ENCODE measurements at places on chromosomes 6 and 20. TPM values are rescaled to one million over a fixed set of nuclear protein-coding genes. Genes with fewer than 3 reads are reported as not detected.

COL9A1 gene
- polyA plus RNA-seq, result 33.0 TPM

SLC16A10 gene
- 34.1 TPM for polyA plus RNA-seq

CUL7 gene
- 49.7 TPM for polyA plus RNA-seq

COL21A1 gene
- polyA plus RNA-seq, result 124 TPM

C6orf132 gene
- polyA plus RNA-seq, result 4.4 TPM

ZNF335 gene
- polyA plus RNA-seq, result 14.4 TPM

PCK1 gene
- polyA plus RNA-seq, result 17.2 TPM

POPDC3 gene
- polyA plus RNA-seq, result 0.27 TPM

LY6G6C gene
- polyA plus RNA-seq, result 1.1 TPM

DNA sequence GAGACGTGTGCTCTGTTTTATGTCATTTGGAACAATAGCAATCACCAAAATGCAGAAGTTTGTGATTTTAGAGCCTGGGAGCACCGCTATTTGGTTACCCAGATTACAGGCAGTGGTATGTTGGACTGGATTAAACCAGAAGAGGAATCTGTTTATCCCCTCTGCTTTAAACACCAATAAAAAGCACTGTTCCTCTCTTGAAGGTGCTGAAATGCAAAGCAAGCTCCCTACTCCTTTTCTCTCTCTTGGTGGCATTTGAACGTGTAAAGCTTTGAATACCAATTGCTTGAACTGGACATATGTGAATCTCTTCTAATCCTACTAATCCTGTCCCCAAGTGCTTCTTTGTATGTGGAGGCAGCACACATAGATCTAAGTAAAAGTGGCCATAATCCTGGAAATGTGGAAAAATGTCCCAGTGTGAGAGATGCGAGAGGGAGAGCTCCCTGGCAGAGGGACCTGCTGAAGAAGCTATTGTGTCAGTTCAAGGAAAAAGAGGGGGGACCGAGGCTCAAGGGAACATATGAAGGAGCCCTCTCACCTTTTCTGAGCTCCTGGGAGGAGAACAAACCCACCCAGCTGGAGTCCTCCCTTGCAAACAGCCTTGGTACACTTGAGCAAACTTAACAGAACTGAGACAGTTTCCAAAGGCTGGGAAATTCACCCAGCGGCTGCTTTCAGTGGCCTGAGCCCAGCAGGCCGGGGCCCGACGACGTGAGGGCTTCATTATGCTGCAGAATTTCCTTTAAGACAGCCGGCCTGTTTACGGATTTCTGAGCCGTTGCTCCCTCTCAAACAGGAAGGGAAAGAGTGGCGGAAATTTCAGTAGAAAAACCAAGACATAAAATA is 18.8 kb upstream of the OLIG3 start:
- no peak for DNase-seq

DNA sequence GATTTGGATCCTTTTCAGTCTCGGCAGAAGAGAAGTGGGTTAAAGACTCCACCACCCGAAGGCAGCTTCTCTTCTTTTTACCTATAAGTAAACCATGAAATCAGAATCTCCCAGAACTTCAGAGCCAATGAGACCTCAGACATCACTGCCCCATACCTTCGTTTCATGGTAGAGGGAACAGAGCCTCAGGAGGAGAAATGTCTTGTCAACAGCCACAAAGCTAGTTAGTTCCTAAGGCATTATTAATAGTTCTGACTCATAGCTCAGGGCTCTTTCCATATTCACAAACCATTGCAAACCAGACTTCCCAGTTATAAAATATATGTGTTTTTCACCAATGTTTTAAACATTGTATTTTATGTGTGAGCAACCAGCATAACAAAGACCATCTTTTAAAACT is 118.7 kb upstream of the RIPOR2 start:
- no peak for DNase-seq

DNA sequence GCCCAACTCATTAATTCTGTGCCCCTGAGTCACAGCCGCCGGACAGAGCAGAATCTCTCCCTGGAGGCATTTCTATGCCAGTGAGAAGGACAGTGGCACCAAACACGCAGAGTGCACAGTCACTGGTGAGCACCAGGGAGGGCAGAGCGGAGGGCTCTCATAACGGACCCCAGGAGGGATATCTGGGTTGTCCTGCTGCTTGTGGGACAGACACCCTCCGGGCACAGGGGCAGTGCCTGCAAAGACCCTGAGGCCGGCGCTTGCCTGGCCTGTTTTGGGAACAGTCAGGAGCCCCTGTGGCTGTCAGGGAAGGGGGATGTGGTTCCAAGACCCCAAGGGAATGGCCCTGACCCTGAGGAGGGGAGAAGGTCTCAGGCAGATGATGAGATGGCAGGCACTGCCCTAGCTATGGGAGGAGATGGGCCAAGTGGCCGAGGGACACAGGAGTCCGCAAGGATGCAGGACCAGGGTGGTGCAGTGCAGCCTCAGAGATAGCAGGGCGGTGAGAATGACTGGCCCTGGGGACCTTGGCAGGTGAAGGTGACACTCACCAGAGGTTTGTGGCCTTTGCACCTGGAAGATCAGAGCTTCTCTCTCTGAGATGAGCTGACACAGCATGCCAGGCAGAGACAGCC is 270.8 kb downstream of the SMOC2 start:
- no peak for DNase-seq

GRCh38 chr6:126618639-126619343 is 278.9 kb downstream of the CENPW start:
- DNase-seq, result no peak

DNA sequence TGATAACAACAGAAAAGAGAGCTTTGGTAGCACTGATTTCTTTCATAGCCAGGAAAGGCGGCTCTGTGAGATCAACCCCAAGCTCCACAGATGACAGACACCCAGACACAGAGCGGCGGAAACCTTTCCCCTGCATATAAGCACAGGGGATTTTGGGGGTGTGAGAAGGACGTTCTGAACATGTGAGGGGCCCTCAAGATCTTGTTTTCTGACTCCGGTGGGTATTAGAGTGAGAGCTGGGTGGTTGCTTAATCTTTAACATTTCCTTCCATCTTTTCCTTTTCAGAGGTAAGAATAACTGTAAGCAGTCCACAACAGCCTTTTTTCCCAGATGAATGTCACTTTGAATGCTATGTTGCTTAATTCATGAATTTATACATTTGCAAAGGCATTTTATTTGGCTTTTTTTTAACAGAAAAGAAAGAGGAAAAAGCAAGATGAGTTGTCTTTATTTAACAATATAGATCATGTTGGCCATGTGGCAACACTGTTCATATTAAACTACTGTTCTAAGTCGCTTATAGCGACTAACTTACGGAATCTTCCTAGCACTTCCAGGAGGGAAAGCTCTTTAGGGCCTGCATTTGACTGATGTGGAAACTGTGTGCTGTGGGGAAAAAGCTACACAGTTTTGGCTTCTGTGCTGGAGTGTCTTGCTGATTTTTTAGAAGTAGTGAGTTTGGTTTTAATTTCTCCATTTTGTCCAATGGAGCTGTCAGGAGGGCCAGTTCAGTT is 80.5 kb upstream of the NAA20 start:
- no peak for DNase-seq

DNA sequence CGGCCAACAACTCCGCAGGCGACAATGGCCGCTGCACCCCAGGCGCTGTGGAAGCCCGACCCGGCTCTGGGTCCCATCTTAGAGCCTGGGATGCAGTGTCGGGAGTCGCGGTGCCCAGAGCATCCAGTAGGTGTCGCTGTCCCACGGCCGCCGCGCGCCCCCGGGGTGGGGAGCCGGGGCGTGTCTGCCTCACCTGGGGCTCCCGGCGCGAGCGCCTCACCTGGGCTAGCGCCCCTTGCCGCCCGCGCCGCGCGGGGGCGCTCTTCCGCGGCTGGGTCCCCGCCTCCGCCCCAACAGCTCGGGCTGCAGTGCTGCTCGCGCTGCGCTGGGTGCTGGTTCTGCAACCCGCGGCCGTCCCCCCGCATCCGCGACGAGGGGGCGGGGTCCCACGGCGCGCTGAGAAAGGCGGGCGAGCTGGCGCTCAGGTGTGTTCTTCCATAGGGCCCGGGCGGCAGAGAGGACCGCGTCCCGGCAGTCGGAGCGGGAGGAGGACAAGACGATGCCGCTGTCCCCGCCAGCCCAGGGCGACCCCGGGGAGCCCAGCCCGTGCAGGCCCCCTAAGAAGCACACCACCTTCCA is at the start of gene CRYBG1:
TSS of gene CRYBG1 (plus strand) at position 308 of the 579 bp plus-strand sequence. CDS start at position 500, 192 bp downstream.
- peak; percentile 63 for DNase-seq

GRCh38 chr6:108851756-108852155 is 3.5 kb downstream of the ARMC2 start:
- no peak for DNase-seq

DNA sequence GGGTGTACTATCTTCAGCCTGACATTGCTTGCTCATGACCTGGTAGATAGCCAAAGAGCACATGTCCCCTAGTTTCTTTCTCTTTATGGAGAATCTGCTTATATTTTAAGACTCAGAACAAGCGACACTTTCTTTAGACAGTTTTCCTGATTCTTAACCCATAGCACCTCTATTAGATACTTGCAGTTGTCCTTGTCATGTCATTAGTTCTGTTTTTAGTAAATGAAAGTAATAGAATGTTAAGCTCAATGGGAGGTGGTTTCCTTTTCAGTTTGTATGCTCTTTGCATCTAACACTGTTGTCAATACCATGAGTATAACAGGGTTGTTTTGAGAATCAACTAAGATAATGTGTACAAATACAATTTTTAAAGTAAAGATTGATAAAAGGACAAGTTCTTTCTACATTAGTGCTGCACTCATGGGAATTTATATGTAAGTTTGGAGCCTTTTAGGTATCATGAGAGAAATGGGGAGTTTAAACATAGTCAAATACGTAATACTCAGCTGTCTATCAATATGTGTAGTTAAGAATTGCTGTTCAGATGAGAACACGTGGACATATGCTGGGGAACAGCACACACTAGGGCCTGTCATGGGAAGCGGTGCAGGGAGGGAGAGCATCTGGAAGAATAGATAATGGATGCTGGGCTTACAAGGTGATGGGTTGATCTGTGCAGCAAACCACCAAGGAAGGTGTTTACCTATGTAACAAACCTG is 124.3 kb downstream of the GRM1 start:
- no peak for DNase-seq

- no peak for DNase-seq
These were observed 642 bp downstream of the NKX2-2 start for GRCh38 chr20:21513181-21513663.

DNA sequence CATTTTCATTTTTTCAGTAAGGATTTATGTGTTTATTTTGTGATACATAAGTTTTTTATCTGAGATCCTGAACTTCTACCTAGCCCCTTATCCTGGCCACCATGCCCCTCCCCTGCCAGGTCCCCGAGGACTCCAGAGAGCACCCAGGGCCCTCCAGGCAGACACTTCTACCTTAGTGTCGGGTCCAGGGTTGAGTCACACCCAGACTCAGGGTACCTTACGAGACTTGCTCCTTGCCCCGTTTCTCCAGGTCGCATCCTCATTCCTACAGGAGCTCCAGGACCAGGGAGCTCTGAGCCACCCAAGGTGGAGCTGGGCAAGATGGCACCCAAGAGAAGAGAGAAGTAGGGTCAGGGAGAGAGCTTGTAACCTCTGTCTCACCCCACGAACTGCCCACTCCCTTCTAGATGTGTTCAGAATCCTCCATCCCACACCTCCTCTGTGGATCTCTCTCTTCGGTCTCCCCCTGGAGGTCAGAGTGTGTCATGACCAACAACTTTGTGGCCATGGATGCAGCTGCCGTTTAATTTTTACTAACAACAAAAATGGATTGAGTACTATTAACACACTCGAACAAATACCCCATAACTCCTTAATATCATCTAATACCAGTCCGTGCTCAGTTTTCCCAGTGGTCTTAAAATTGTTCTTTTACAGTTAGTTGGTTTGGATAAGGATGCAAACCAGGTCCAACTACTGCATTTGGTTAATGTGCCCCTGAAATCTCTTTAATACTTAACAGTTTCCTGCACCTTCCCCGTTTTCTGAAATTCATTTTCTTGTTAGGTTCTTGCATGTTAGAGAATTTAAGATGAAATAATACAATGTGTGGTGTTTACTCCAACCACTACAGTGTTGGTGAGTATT is 130.6 kb upstream of the INSM1 start:
- peak; percentile 27 for DNase-seq

GRCh38 chr6:44530209-44530909 is 142.9 kb downstream of the CDC5L start:
- no peak for DNase-seq

DNA sequence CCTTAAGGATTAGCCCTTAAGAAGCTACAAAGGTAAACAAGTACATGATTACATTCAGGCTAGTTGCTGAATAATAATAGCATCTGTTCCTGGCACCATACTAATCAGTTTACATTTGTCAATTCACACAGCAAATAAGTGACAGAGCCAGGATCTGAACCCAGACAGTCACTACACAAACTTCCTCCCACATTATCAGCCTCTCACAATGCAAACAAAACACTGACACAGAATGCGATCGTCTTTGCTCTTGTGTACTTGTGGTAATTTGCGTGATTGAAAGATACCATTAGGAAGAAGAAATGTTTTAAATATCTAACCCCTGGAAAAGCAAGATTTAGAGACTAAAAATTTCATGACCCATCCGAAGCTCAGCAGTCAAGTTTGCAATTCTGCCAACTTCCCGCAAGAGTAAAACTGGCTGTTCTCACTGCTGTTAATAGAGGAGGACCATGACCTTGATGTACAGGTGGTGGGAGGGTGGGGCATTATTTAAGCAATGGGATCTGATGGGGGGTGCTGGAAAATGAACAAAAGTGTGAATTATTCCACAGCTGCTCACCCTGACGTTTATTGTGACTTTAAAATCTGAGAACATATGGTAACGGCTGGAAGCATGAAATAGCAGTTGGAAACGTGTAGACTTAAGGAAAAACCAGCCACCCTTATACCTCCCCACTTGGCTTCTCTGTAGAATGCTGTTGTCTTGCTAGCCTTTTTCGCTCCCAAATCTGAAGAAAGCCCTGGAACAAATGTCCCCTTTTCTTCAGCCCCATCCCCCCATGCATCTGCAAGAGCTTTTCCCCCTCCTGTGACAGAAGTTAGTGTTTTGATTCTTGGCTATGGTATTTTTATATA is 95.3 kb upstream of the ARMC2 start:
- DNase-seq, result no peak

GRCh38 chr6:57190140-57190539 is 18.0 kb downstream of the BAG2 start:
- DNase-seq, result no peak

DNA sequence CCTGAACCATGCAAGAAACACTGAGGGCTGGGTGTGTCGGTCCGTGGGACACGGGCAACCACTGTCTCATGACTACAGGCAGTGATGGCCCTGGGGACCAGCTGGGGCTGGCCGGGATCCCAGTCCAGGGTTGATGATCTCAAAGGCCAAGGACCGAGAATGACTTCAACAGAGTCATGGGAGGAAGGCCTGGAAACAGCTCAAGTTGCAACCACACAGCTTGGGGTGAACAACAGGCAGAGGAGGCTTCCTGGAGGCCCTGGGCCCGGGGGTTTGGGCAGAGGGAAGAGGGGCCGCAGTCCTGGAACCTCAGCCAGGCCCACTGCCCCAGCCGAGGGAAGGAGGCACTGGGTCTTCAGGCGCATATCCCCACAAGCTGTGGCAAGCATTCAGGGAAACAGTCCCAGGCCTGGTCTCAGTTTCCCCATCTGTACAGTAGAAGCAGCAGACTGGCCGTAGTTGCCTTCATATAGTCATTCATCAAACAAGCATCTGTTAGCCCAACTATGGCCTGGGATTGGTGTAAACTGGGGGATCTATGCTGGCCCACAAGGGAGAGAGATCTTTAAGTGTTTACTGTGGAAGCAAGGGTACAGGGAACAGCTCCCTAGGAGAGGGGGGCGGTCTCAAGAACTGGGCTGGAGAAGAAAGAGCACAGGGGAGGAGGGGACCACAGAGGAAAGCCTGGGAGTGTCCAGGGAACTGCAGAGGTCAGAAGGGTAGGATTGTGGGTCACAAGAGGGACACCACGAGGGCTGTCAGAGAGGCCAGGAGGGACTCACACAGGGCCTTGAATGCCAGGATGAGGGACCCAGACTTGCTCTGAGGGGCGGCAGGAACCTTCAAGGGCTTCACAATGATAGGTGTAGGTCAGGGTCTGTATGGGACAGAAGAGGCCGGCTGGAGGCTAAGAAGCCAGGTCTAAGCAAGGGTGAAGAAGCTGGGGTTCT is 2.1 kb downstream of the MYL9 start:
- DNase-seq, result no peak
